ENCODE measurements at places on chromosomes 1 and 21.

DNA sequence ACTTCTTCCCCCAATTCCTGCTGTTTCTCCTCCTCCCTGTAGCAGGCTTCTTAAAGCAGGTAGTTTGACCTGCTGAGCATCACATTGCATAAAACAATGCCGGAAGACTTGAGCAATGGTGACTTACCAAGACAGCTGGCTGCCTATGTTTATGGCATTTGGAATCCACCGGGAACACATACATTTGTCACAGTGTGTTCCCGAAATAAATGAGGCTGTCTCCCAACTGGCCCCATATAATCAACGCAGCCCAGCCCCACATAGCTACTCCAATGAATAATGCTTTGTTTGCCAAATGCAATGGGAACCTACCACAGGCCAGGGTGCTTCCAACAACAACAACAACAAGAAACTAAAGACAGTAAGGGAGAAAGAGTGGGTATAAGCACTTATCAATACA is 186.1 kb upstream of the MAP1LC3C start:
- no peak for DNase-seq

GRCh38 chr1:224698015-224698451 is 81.9 kb downstream of the CNIH3 start:
- DNase-seq, result no peak

- DNase-seq, result no peak
Observed at GRCh38 chr21:21915816-21916215, 917.6 kb downstream of the NCAM2 start.

GRCh38 chr1:199054694-199055093 is 415.9 kb downstream of the PTPRC start:
- no peak for DNase-seq

- DNase-seq, result no peak
Observed at GRCh38 chr1:156894711-156895454, 1.4 kb downstream of the PEAR1 start.

DNA sequence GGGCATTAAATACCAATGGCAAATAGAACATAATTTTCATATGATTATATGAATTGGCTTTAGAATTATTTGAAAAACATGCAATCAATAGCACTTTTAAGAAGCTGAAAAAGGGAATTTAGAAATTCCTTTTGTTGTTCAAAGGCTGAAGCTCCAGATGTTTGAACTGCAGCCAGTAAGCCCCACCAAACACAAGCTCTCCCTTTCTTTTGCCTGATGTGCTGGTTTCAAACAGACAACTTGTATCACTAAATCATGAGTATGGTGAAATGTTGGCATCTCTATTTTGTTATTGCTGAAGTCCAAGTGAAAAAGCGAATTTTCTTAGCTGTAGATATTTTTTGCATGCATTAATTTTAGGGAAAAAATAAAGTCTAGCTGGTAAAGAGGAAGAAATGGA is 27.5 kb upstream of the NCAM2 start:
- DNase-seq, result no peak

- no peak for DNase-seq
Observed at GRCh38 chr21:30168086-30168485, 1.5 kb upstream of the CLDN17 start.
